ENCODE measurements at places on chromosomes 3 and 15. TPM values are rescaled to one million over a fixed set of nuclear protein-coding genes. Genes with fewer than 3 reads are reported as not detected.

DNA sequence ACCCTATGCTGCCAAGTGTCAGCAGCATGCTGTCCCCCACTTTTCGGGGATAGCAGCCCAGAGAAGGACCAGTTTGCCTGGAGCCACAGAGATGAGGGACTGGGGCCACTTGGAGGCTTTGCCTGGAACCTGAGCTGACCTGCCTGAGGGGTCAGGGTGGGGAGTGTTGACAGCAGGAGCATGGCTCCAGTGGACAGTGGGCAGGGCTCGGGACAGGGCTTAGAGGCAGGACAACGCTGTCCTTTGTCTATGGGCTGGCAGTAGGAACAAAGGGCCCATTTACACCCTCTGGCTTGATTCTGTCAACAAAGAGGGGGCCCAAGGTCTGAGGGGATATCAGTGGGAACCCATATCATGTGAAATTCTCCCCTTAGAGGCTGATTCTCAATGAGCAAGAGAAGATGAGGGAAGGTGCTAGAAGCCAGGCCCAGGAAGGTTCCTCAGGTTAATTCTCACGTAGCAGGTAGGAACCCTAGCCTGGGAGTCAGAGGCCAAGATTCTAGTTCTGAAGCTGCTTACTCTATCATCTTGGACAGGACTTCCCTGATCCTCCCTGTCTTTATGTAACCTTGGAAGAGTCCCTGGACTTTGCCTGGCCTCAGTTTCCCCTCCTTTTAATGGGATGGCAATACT lies 29.7 kb upstream of the HHATL start:
- H3K4me3 ChIP-seq = no peak overlapping the region
- no peaks in the 10 kb centered on the region for H3K4me1 ChIP-seq
- no peak for DNase-seq
- no peaks in the 10 kb centered on the region for H3K36me3 ChIP-seq

DNA sequence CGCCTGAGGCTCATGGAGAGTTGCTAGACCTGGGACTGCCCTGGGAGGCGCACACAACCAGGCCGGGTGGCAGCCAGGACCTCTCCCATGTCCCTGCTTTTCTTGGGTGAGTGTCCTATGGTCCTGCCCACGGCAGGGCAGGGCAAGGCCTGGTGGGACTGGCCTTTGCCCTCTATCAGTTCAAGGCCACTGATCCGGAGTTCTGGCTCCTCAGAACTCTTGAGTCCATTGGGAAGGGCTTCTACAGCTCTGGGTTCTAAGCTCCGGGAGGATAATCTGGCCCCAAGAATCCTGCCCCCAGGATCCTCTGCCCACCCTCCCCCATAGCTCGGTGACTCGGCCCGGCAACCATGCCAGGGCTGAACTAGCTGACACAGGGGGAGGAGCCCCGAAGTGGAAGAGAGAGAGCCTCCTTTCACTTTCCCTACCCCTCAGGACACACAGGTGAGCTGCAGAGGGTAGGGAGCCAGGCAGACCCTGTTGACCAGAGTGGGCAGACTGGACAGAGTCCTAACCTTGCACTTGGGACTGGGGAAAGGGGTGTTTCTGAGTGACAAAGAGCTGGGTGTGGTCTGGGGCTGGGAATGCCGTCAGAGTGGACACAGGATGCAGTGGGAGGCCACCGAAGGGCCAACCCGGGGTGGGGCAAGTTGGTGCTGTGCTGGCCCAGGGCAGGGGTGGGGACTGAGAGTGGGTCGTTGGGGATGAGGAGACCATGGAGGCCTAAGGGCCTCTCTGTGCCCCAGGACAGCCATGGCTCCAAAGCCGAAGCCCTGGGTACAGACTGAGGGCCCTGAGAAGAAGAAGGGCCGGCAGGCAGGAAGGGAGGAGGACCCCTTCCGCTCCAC lies 664 bp downstream of the PARP3 start:
- peak; percentile 83 for DNase-seq
- peaks cover 4% of the 10 kb centered on the region for H3K36me3 ChIP-seq
- H3K4me1 ChIP-seq = peaks cover 26% of the 10 kb centered on the region
- peak overlapping the region; percentile 89 for H3K27ac ChIP-seq

DNA sequence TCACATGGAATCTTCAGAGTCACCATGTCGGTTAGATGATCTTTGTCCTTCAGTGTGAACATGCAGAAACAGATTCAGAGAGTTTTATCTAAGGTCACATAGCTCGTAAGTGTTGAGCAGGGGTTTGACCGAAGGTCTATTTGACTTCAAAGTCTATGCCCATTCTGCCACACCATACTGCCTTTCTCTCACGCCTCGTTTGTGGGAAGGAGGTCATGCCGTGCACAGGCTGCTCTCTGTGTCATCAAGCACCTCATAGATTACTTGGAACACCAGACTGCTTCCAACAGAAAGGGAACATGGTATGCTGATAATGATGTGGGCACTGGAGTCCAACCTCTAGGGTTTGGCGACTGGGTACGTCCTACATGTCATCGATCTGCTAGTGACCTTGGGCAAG lies 128.8 kb downstream of the SV2B start:
- no peak for DNase-seq
- no peaks in the 10 kb centered on the region for H3K4me1 ChIP-seq
- no peak overlapping the region for H3K4me3 ChIP-seq
- no peaks in the 10 kb centered on the region for H3K27me3 ChIP-seq

The EXOSC7 gene
- total RNA-seq = 39.8 TPM

The GOLGA6B gene
- not detected for total RNA-seq

DNA sequence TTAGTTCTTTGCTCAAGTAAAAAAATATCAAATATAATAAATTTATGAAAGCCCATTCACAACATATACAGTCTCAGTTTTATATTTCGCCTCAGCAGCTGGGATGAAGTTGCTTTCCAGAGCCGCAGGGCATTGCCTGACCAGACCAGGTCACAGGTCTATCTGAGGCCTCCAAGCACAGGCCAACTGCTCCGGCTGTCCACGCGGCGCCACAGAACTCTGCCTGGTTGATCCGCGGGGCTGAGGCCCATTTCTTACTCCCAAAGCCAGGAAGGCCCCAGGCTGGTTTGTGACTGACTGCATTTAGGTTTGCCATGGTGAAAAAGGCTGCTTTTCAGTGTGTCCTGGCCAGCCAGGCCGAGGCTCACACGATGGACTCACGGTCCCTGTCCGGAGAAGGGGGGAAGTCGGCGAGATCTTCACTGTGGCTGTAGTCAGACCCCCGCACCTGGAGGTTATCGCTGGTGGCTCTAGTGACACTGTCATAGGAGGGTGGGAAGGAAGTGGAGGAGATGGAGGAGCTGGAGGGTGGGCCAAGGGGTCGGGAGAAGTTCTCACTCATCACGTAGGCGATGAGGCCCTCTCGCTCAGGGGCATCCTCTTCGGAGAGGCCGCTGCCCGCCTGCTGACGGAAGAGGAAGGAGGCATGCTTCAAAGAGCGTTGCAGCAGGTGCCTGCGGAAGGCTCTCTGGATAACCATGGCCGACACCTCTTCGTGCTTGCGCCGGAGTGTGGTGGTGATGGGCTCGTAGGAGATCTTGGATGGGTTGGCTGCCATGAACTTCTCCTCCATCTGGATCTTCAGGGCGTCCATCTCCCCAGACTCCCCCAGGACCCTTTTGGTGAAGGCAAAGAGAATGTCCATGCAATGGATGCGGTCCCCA lies 54.1 kb downstream of the EXOG start:
- H3K36me3 ChIP-seq = no peaks in the 10 kb centered on the region
- no peak overlapping the region for H3K27ac ChIP-seq
- DNase-seq = peak; percentile 75
- H3K4me3 ChIP-seq = no peak overlapping the region
- peaks cover 20% of the 10 kb centered on the region for H3K27me3 ChIP-seq

DNA sequence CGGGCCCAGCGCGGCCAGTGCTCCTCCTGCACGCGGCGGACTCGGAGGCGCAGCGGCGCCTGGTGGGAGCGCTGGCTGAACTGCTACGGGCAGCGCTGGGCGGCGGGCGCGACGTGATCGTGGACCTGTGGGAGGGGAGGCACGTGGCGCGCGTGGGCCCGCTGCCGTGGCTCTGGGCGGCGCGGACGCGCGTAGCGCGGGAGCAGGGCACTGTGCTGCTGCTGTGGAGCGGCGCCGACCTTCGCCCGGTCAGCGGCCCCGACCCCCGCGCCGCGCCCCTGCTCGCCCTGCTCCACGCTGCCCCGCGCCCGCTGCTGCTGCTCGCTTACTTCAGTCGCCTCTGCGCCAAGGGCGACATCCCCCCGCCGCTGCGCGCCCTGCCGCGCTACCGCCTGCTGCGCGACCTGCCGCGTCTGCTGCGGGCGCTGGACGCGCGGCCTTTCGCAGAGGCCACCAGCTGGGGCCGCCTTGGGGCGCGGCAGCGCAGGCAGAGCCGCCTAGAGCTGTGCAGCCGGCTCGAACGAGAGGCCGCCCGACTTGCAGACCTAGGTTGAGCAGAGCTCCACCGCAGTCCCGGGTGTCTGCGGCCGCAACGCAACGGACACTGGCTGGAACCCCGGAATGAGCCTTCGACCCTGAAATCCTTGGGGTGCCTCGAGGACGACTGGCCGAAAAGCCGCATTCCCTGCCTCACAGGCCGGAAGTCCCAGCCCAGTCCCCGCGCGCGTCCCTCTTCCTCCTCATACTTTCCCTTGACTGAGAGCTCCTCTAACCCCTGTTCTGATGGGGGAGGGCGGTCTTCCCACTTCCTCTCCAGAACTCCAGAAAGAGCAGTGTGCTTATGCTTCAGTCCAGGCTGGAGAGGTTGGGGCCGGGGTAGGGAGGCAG lies 1.4 kb upstream of the IL17RC start:
- H3K4me3 ChIP-seq = peak overlapping the region; percentile 75
- H3K4me1 ChIP-seq = peaks cover 56% of the 10 kb centered on the region
- H3K36me3 ChIP-seq = no peaks in the 10 kb centered on the region
- no peaks in the 10 kb centered on the region for H3K27me3 ChIP-seq
- peak overlapping the region; percentile 89 for H3K27ac ChIP-seq

The SLC22A13 gene
- 1.2 TPM for total RNA-seq

- H3K4me3 ChIP-seq = no peak overlapping the region
- no peak for DNase-seq
Observed at GRCh38 chr3:194952841-194953241, 267.2 kb downstream of the FAM43A start.

GRCh38 chr3:24088782-24089181 lies 143.7 kb downstream of the NR1D2 start:
- no peak for DNase-seq
- H3K36me3 ChIP-seq = peaks cover 2% of the 10 kb centered on the region
- no peak overlapping the region for H3K27ac ChIP-seq

DNA sequence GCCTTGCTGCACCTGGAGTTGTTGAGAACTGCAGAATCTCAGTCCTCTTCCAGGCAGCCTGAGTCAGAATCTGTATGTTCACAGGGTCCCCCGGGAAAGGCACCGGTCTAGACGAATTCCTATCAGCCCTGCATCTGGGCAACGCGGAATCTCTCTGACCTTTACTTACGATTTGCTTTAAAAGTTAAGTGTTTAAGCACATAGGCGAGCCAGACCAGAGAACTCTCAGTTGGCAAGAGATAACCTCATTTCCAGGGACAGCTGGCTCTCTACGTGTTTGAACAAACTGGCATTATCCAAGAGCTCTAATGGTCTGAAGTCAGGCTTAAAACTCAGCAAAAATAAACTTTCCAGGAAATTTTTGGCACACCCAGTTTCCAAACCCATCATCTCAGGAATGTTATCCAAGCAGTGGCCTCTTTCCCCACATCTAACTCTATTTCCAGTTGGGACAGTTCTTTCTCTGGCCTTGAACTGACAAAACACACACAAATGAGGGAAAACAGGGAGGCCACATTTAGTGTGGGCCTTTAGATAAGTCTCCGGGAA lies 53.4 kb downstream of the HES1 start:
- no peak overlapping the region for H3K4me3 ChIP-seq
- no peaks in the 10 kb centered on the region for H3K36me3 ChIP-seq

DNA sequence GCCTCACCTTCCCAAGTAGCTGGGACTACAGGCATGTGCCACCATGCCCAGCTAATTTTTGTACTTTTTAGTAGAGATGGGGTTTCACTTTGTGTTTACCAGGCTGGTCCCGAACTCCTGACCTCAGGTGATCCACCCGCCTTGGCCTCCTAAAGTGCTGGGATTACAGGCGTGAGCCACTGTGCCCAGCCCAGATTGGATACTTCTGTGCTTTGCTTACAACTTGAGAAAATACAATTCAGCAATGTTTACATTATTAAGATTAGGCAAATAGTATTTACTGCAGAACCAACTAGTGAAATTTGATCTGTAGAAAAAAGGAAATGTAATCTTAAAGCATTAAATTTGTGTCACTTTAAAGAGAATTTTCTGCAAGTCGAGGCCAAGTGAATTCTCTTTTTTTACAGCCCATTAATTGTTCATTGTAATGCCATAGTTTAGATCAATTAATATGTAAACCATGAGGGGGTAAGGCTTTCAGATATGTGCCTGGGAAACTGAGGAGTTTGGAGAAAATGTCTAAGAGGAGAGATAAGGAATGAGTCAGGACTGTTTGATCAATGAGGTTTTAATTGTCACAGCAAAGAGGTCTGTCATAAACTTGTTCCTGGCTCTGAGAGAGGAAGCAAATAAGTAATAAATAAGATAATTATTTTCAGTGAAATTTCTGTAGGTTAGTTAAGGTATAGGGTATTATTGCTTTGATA lies 15.3 kb downstream of the PYDC2 start:
- no peaks in the 10 kb centered on the region for H3K36me3 ChIP-seq
- H3K27me3 ChIP-seq = peaks cover 7% of the 10 kb centered on the region
- H3K4me3 ChIP-seq = no peak overlapping the region
- no peaks in the 10 kb centered on the region for H3K4me1 ChIP-seq
- DNase-seq = no peak

The UBE2E1 gene
- total RNA-seq = 104 TPM

- no peak overlapping the region for H3K4me3 ChIP-seq
- no peaks in the 10 kb centered on the region for H3K27me3 ChIP-seq
Observed at GRCh38 chr15:73575636-73576247, 57.4 kb downstream of the NPTN start.

The DPPA2 gene
- total RNA-seq = not detected

- no peak for DNase-seq
- H3K36me3 ChIP-seq = no peaks in the 10 kb centered on the region
- no peak overlapping the region for H3K4me3 ChIP-seq
- H3K27ac ChIP-seq = no peak overlapping the region
Observed at GRCh38 chr15:74828835-74829234, 2.4 kb downstream of the CPLX3 start.

The SST gene
- total RNA-seq = not detected

The CHMP2B gene
- 36.9 TPM for total RNA-seq

The XCR1 gene
- not detected for total RNA-seq

- no peaks in the 10 kb centered on the region for H3K36me3 ChIP-seq
- no peak overlapping the region for H3K27ac ChIP-seq
- no peaks in the 10 kb centered on the region for H3K27me3 ChIP-seq
Observed at GRCh38 chr3:107904536-107905066, 186.2 kb downstream of the CD47 start.

DNA sequence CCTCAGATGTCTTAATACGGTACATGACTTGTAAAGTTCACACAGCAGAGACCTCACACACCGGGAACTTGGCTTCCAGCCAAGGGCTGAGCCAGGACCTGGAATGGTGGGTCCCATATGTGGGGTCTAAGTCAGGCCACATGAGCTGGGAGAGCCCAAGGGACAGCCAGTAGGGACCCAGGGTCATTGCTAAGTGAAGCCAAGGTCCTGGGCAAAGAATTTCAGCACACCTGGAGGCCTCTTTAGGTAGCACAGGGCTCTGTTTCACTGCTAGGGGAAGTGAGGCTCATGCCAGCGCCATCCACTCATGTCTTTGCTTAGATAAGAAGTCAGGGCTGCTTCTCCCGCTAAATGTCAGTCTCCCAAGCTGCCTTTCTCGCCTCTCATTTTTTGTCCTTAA lies 116.6 kb upstream of the TLE3 start:
- peaks cover 47% of the 10 kb centered on the region for H3K27me3 ChIP-seq
- no peak overlapping the region for H3K4me3 ChIP-seq
- no peaks in the 10 kb centered on the region for H3K36me3 ChIP-seq
- DNase-seq = no peak
- peaks cover 3% of the 10 kb centered on the region for H3K4me1 ChIP-seq

The TAMM41 gene
- total RNA-seq = 14.5 TPM

GRCh38 chr3:63349583-63350573 lies 71.8 kb downstream of the SYNPR start:
- peaks cover 33% of the 10 kb centered on the region for H3K27me3 ChIP-seq
- no peaks in the 10 kb centered on the region for H3K36me3 ChIP-seq
- H3K27ac ChIP-seq = no peak overlapping the region
- H3K4me1 ChIP-seq = no peaks in the 10 kb centered on the region
- no peak overlapping the region for H3K4me3 ChIP-seq
